ENCODE measurements at places on chromosomes 4 and X. TPM values are rescaled to one million over a fixed set of nuclear protein-coding genes. Genes with fewer than 3 reads are reported as not detected.

The NPNT gene
- total RNA-seq, result 2.6 TPM

The NDST3 gene
- total RNA-seq, result not detected

The BEX2 gene
- 109 TPM for total RNA-seq

The GAB1 gene
- 21.4 TPM for total RNA-seq

The MAGEE2 gene
- 0.63 TPM for total RNA-seq

The NRK gene
- 16.0 TPM for total RNA-seq

The STK32B gene
- 1.1 TPM for total RNA-seq

The CACNA1F gene
- 0.14 TPM for total RNA-seq

The HTN3 gene
- not detected for total RNA-seq

- H3K36me3 ChIP-seq, result no peaks in the 10 kb centered on the region
- H3K4me1 ChIP-seq, result no peaks in the 10 kb centered on the region
- DNase-seq, result no peak
- H3K4me3 ChIP-seq, result no peak overlapping the region
- H3K27ac ChIP-seq, result no peak overlapping the region
These were observed 53.3 kb downstream of the CAMK2D start for GRCh38 chr4:113708250-113708649.

DNA sequence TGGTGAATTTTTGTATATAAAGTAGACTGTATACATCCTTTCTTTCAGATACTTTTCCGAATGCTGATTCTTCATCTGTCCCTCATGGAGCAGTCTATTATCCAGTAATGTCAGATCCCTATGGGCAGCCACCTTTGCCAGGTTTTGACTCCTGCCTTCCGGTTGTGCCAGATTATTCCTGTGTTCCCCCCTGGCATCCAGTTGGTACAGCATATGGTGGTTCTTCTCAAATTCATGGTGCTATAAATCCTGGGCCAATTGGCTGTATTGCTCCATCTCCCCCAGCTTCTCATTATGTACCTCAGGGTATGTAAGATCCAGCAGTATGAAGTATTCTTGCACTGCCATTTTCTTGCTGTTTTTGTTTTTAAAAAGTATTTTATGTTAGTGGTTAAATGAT is 78.7 kb downstream of the ALG13 start:
- no peak overlapping the region for H3K4me3 ChIP-seq
- H3K4me1 ChIP-seq, result no peaks in the 10 kb centered on the region
- H3K27me3 ChIP-seq, result no peaks in the 10 kb centered on the region
- DNase-seq, result no peak
- no peaks in the 10 kb centered on the region for H3K36me3 ChIP-seq

- no peaks in the 10 kb centered on the region for H3K4me1 ChIP-seq
- no peaks in the 10 kb centered on the region for H3K36me3 ChIP-seq
- H3K27ac ChIP-seq, result no peak overlapping the region
- no peak overlapping the region for H3K4me3 ChIP-seq
- DNase-seq, result peak; percentile 4
- H3K27me3 ChIP-seq, result no peaks in the 10 kb centered on the region
These were observed 16.7 kb upstream of the SOD3 start for GRCh38 chr4:24778464-24779225.

DNA sequence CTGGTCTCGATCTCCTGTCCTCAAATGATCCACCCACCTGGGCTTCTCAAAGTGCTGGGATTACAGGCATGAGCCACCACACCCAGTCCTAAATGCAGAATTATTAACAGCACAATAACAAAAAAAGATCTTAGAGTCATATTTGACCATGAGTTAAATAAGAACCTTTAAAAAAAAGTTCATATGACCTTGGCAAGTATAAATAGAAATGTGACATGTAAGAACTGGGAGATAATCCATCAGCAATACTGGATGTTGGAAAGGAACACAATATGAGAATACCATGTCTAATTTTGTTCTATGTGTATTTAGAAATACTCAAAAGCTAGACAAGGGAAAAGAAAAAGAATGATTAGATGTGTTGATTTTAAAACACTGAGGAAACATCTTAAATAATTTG is 231.6 kb downstream of the RAPGEF2 start:
- H3K36me3 ChIP-seq, result peaks cover 14% of the 10 kb centered on the region
- no peaks in the 10 kb centered on the region for H3K27me3 ChIP-seq
- DNase-seq, result no peak
- H3K4me3 ChIP-seq, result no peak overlapping the region

GRCh38 chr4:13470379-13470778 is 13.8 kb downstream of the RAB28 start:
- DNase-seq, result no peak
- no peaks in the 10 kb centered on the region for H3K36me3 ChIP-seq
- no peaks in the 10 kb centered on the region for H3K27me3 ChIP-seq
- no peak overlapping the region for H3K27ac ChIP-seq
- no peak overlapping the region for H3K4me3 ChIP-seq
- no peaks in the 10 kb centered on the region for H3K4me1 ChIP-seq

DNA sequence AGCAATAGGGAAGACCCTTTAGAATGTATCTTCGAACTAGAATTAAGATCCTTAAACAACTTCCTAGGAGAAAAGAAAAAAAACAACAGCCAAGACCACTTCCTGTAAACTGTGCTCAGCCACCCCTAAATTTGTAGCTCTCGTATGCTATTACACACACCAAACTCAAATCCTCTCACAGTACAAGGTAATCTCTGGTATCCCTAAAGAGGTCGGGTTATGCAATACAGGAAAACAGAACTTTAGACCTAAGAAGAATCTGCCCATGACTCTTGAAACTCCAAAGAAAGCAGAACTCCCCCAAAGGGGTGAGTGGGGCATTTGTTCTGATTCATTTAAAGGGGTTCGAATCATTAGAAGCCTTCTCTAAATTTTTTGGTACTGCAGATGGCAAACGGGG is 170.9 kb upstream of the CASK start:
- no peaks in the 10 kb centered on the region for H3K4me1 ChIP-seq
- H3K27ac ChIP-seq, result no peak overlapping the region
- H3K27me3 ChIP-seq, result peaks cover 11% of the 10 kb centered on the region
- no peaks in the 10 kb centered on the region for H3K36me3 ChIP-seq

- no peak for DNase-seq
- no peak overlapping the region for H3K4me3 ChIP-seq
- H3K27ac ChIP-seq, result no peak overlapping the region
- no peaks in the 10 kb centered on the region for H3K27me3 ChIP-seq
These were observed 2.2 kb downstream of the MSANTD1 start for GRCh38 chr4:3250956-3251690.

- DNase-seq, result no peak
- no peaks in the 10 kb centered on the region for H3K4me1 ChIP-seq
- H3K27me3 ChIP-seq, result peaks cover 33% of the 10 kb centered on the region
- H3K27ac ChIP-seq, result no peak overlapping the region
These were observed 37.7 kb downstream of the ACE2 start for GRCh38 chrX:15563056-15563455.

- no peak overlapping the region for H3K27ac ChIP-seq
- H3K4me3 ChIP-seq, result no peak overlapping the region
- H3K36me3 ChIP-seq, result no peaks in the 10 kb centered on the region
These were observed 145.3 kb upstream of the GALNTL6 start for GRCh38 chr4:171667906-171668305.

DNA sequence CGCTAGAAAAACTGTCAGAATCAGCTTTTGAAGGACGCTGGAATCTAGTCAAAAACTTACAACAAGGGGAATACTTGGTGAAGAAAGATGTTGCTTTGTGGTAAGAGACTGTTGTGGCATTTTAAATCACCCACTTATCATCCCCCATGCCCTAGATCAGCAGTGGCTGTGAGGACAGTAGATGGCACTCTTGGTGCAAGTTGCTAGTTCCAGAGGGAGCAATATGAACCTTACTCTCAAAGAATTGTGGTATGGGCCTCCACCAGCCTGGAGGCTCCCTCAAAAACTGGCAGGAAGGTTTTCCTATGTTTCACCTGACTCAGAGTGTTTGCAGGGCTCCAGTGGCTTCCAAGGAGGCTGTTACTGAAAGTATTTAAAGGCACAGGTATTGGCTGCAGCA is 37.7 kb upstream of the SLC16A2 start:
- H3K27me3 ChIP-seq, result peaks cover 3% of the 10 kb centered on the region
- DNase-seq, result peak; percentile 48
- H3K27ac ChIP-seq, result no peak overlapping the region
- no peaks in the 10 kb centered on the region for H3K4me1 ChIP-seq
- no peak overlapping the region for H3K4me3 ChIP-seq
- no peaks in the 10 kb centered on the region for H3K36me3 ChIP-seq

DNA sequence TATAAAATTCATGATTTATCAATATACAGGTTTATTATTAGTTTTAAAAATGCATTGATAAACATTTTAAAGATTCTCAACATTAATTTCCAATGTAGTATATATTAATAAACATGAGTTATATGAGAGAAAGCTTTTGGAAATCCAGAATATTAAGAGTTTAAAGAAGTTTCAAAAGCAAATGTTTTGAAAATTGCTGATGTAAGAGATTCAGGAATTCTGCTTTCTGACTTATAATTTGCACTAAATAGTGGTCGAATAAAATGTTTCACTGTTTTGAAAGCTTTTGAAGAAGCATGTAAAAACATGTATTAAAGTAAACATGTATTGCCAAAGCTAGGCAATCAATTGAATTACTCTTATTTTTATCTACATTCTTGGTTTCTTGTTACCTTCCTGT is 151.2 kb upstream of the CXorf51B start:
- H3K4me3 ChIP-seq, result no peak overlapping the region
- H3K4me1 ChIP-seq, result no peaks in the 10 kb centered on the region
- H3K36me3 ChIP-seq, result no peaks in the 10 kb centered on the region
- H3K27ac ChIP-seq, result no peak overlapping the region
- no peaks in the 10 kb centered on the region for H3K27me3 ChIP-seq
- DNase-seq, result no peak

DNA sequence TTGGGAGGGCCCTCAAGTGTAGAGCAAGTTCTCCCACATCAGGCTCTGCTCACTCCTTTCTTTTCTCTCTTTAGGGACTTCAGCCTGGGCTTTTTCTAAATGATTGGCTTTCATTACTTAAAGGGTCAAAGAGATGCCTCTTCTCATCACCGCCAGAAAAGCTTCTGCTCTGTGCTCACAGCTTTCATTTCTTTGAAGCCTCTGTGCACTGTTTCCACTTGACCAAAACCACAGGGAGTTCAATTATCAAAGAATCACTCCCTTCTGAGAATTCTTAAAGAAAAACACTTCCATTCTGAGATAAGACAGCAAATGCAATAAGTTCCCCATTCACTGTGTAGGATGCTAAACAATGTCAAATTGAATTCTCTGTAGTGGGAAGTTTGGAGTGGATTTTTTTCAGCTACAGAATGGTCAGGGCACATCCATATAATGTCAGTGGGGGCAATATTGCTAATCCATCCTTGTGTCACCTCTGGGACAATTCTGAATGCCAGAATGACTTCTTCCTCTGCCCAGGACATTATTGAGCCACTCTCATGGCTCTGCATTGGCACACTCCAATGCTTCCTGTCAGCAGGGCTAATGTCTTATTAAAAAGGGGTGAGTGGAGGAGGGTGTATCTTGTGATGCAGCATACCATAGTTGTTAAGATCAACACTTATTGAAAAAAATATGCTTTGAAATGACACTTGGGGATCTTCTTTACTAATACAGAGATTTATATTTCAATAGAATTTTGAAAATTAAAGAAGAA is 217.6 kb downstream of the SNCA start:
- DNase-seq, result no peak
- H3K27me3 ChIP-seq, result no peaks in the 10 kb centered on the region
- H3K36me3 ChIP-seq, result no peaks in the 10 kb centered on the region
- H3K27ac ChIP-seq, result no peak overlapping the region
- H3K4me3 ChIP-seq, result no peak overlapping the region

- H3K27ac ChIP-seq, result no peak overlapping the region
- no peak for DNase-seq
- no peak overlapping the region for H3K4me3 ChIP-seq
- no peaks in the 10 kb centered on the region for H3K27me3 ChIP-seq
These were observed 920.4 kb upstream of the EPHA5 start for GRCh38 chr4:66590488-66591215.

GRCh38 chr4:3809451-3810110 is 43.4 kb downstream of the ADRA2C start:
- H3K36me3 ChIP-seq, result no peaks in the 10 kb centered on the region
- H3K27ac ChIP-seq, result no peak overlapping the region
- no peak overlapping the region for H3K4me3 ChIP-seq
- H3K4me1 ChIP-seq, result no peaks in the 10 kb centered on the region

DNA sequence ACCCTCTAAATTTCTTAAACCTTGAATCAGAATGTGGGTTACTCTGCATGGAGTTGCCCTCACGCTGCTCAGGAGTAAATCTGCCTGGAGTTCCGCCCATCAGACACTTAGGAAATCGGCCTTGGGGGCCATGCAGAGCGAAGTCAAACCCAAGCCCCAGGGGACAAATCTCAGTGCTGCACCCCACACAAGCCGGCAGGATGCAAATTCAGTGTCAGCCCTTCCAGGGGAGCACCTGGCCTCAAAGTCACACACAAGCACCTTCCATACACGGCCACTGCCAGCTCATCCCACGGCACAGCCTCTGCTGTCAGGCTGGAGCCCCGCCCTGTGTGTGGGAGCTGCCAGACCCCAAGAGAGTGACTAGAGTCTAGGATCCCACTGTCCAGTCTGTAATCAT is 27.4 kb downstream of the RNF212 start:
- H3K36me3 ChIP-seq, result no peaks in the 10 kb centered on the region
- no peak for DNase-seq
- H3K4me1 ChIP-seq, result no peaks in the 10 kb centered on the region
- H3K4me3 ChIP-seq, result no peak overlapping the region
- no peak overlapping the region for H3K27ac ChIP-seq

GRCh38 chrX:45719751-45720501 is 519.2 kb upstream of the DIPK2B start:
- no peaks in the 10 kb centered on the region for H3K36me3 ChIP-seq
- peaks cover 15% of the 10 kb centered on the region for H3K27me3 ChIP-seq

DNA sequence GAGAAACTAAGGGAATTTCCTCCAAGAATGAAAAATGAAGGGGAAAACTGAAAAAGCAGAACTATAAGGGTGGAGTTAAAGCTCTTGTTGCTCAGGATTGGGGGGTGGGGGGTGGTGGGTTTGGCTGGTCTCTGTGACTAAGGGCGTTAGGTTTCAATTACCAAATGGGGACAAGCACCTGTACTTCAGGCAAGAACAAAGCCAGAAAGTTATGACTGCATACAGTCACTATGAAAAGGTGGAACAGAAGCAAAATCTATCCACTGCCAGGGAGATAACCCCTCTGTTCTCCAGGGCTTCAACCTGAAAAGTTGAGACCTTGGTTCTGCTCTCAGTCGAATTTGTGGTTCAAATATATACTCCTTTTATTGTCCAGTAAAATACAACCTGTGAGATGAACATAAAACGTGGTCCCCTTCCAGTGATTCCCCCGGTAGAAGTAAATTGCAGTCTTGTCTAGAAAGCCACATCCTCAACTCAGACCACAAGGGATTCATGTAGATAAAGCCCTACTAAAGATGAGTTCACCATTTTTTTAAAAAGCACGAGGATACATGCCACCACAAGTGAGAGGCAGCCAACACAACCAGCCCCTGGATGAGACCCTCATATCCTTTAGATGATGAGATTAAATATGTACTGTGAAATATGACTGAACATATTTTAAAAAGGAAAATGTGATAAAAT is 257.1 kb upstream of the RPS6KA3 start:
- peaks cover 16% of the 10 kb centered on the region for H3K27me3 ChIP-seq
- H3K27ac ChIP-seq, result no peak overlapping the region
- H3K4me3 ChIP-seq, result no peak overlapping the region
- no peaks in the 10 kb centered on the region for H3K36me3 ChIP-seq

GRCh38 chr4:20391198-20391597 is 139.5 kb downstream of the SLIT2 start:
- H3K36me3 ChIP-seq, result no peaks in the 10 kb centered on the region
- H3K4me3 ChIP-seq, result no peak overlapping the region
- H3K4me1 ChIP-seq, result peaks cover 4% of the 10 kb centered on the region
- no peak for DNase-seq

GRCh38 chr4:79551555-79551954 is 143.5 kb upstream of the GK2 start:
- H3K27me3 ChIP-seq, result no peaks in the 10 kb centered on the region
- H3K36me3 ChIP-seq, result no peaks in the 10 kb centered on the region
- no peak overlapping the region for H3K4me3 ChIP-seq
- no peak overlapping the region for H3K27ac ChIP-seq
- no peaks in the 10 kb centered on the region for H3K4me1 ChIP-seq

Data from adrenal gland (tissue), 19 donors.